Tongue (tissue), 3 donors: ENCODE measurements at places on chromosomes 16 and 17.

DNA sequence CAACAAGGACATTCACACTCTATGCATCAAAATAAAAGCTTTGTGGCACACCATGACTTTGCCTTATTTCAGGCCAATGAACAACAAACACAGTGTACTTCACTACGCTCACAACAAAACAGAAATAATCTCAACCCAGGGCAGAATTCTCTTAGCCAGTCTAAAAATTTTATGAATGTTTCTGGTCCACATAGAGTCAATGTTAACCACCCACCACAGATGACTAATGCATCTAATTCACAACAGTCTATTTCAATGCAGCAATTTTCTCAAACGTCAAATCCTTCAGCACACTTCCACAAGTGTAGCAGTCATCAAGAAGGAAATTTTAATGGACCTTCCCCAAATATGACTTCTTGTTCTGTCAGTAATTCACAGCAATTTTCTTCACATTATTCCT, 101.7 kb downstream of the CHD9 start:
- DNase-seq: no peak

GRCh38 chr17:42313773-42314566, 25.7 kb downstream of the STAT5A start:
- DNase-seq: no peak

- no peak for DNase-seq
Measured at GRCh38 chr16:2710021-2710710, 9.9 kb downstream of the PRSS27 start.

GRCh38 chr16:3829631-3830536, 50.6 kb downstream of the CREBBP start:
- DNase-seq: no peak

DNA sequence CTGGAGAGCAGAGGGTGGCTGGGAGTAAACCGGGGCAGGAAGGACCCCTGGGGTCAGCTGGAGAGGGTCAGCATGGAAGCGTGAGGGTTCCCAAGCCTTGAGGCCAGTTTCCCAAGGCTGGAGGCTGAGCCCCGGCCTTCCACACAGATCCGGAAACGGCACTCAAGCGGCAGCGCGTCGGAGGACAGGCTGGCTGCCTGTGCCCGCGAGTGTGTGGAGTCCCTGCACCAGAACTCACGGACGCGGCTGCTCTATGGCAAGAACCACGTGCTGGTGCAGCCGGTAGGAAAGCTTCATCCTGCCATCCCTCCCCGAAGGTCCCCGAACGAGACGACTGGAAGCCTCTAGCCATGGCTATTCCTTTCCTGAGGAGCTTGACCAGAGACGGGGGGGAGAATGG, 26.0 kb downstream of the SGSM2 start:
- DNase-seq: no peak
